Activated effector memory CD4-positive, alpha-beta T cell treated with anti-CD3 and anti-CD28 coated beads, Interleukin-2, amount 50 U/mL, for 16 hours (primary cell): ENCODE measurements at places on chromosomes 1 and 21.
A peak's percentile ranks its signal among the peaks of the same experiment; 100 is the strongest.

- DNase-seq: no peak
Measured at GRCh38 chr1:204788470-204788869, 82.2 kb upstream of the NFASC start.

GRCh38 chr1:45200906-45201500 is 5.4 kb downstream of the ZSWIM5 start:
- DNase-seq: no peak

GRCh38 chr1:178541829-178542553 is 29.1 kb downstream of the TEX35 start:
- peak; percentile 78 for DNase-seq

DNA sequence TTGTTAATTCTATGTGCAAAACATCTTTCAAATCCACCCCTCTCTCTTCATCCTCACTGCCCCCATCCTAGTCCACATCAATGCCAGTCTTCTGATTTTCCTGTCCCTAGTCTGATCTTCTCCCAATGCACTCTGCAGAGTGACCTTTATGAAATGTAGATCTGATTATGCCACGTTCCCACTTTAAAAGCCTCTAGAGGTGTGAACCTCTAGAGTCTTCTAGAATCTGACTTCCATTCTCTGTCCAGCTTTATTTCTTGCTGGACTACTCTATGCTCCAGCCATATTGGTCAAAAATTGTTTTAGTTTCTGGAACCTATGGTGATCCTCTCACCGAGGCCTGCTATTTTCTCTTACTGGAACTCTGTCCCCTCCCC is 32.5 kb downstream of the ZNF648 start:
- no peak for DNase-seq

DNA sequence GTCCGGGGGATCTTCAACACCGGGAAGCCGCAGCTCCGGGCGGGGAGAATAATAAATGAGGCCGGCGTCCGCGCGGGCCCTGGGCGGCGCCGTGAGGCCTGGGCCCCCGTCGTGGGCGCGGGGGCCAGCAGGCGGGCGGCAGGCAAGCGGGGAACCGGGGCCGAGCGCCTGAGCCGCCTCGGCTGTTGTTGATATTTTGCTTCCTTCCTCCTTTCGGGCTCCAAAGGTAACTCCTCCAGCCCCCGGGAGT is at the start of gene MEF2D:
MEF2D (minus strand) TSS at position 233 of the 250 bp plus-strand sequence. CDS start 17,483 bp downstream, outside the sequence.
- no peak for DNase-seq

DNA sequence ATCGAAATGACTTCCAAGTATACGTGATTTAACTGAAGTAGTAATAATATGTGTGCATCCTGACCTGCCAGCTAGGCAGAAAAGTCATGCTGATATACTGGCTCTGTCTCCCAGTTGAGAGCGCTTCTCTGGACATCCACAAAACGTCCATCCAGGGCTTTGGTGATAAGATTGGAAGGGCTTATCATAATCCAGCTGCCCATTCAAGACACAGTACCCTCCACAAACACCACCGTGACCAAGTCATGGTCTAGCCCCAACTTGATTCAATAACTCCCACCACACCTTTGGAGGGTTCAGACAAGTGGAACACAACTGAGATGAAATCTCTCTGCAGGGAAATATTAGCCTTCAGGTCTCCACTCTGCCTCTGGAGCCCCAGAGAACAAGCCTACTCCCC is 76.2 kb downstream of the CD46 start:
- peak; percentile 25 for DNase-seq

GRCh38 chr1:173648880-173649605 is 13.9 kb downstream of the TEX50 start:
- DNase-seq: no peak

DNA sequence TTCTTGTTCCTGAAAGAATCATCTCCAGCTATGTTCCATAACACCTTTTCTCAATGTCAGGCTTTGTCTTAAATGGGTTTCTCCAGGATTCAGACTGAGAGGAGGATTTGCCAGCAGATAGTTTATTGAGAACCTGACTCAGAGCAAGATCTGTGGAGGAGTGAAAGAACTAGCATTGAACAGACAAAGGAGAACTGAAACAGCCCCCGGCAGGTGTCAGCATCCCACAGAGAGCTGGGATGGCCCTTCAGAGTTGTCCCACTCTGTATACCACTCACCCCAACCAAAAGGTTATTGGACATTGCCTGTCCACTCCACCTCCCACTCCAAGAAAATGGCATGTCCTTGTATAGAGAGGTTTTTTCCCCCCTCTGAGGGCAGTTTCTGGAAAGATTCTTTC is 270.7 kb downstream of the PAPPA2 start:
- no peak for DNase-seq

GRCh38 chr1:171081314-171081753 is 9.4 kb upstream of the FMO3 start:
- DNase-seq: no peak

DNA sequence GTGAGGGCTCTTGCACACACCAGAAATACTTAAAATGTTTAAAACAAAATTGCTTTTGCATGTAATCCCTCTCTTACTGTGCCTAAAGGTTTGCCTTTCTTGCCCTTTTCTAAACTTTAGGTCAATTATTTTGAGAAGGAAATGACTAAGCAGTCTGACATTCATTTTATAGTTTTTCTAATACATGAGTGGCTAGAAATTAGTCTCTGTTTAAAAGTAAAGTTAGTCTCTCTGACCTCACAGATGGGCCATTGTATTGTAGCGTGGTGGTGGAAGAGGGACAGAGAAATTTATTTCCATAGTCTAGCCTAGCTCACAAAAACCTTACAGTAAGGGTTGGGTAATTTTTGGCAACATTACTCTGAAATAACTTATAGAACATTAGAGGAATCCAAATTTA is 3.6 kb upstream of the COL11A1 start:
- no peak for DNase-seq

- DNase-seq: peak; percentile 34
Measured at GRCh38 chr1:226373376-226373775, 34.5 kb downstream of the PARP1 start.

- DNase-seq: no peak
Measured at GRCh38 chr1:52305417-52306226, 60.4 kb downstream of the CC2D1B start.

DNA sequence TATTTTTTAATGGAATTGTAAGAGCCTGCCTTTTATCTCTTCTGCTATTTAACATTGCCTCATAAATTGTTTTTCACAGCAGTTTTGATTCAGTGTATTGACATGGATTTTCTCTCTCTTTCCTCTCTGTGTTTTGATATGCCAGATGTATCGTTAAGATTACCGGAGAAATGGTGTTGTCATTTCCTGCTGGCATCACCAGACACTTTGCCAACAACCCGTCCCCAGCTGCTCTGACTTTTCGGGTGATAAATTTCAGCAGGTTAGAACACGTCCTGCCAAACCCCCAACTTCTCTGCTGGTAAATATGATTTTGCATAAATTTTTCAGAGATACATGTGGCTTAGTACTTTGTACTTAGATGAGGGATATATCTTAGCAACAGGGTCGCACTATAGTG is 23.1 kb upstream of the DYNLT5 start:
- DNase-seq: no peak

GRCh38 chr1:30325999-30326398 is 397.4 kb downstream of the MATN1 start:
- DNase-seq: no peak

DNA sequence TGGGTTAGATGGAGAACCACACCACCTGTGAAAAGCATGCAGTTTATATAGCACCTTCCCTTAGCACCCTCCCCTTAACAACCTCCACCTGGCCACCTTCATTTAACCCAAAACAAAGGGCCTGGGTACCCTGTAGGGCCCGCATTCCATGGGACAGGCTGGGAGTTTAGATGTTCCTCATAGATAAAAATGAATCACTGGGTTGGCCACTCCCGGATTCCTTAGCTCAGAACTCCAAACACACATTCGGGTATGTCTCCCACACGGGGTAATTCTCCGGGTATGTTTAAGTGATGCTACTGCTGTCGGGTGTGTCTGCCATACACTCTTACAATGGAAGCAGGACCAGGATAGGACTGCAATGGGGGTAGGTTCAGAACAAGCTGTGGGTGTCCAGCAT is 43.9 kb upstream of the FOXO6 start:
- no peak for DNase-seq

DNA sequence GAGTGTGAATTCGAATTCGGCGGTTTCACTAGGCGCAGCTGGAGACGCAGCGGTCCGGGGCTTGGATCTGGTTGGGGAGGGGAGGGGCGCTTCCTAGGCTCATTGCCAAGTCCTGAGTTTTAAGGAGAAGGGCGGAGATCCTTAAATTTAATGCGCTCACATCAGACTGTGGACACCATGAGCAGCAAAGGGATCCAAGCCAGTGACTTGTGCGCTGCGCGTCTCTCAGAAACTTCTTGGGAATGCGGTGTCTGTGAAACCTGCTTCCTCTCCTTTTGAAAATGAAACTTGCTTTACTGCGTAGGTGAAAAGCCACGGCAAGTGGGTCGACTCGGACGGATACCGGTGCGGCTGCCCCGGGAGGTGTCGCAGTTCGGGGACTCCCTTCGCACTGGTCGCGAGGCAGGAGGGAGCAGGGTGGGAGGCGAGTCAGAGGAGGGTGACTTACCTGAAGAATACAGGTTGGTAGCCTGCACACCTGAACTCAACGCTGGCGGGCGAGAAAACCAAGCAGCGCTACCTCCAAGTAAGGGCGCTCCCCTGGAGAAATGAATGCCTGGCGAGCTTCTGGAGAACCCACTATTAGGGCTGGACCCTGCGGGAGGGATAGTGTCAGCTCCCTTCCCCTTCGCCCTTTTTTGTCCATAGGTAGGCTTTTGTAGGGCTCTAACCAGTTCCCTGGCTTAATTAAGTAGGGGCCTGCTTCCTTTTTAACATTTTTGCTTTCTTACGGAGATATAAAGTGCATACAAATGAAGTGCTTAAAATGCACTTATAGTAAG is 992 bp downstream of the TENT5C start:
- peak; percentile 86 for DNase-seq

DNA sequence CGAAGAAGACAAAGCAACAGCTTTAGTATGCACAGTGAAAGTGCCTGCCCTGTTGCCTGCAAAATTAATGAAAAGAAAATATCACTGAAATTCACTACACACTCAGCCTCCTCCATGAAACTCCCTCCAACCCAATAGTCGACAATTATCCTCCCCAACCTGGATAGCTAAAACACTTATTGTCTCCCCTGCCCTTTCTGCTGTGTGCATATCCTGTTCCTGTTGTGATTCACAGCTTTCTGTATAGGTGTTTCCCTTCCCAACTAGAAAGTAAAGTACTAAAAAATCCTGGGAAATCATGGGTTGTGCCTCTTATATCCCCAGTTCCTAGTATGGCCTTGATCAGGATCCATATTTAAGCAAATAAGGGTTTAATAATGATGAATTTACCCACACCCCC is 412.1 kb downstream of the LTN1 start:
- no peak for DNase-seq

DNA sequence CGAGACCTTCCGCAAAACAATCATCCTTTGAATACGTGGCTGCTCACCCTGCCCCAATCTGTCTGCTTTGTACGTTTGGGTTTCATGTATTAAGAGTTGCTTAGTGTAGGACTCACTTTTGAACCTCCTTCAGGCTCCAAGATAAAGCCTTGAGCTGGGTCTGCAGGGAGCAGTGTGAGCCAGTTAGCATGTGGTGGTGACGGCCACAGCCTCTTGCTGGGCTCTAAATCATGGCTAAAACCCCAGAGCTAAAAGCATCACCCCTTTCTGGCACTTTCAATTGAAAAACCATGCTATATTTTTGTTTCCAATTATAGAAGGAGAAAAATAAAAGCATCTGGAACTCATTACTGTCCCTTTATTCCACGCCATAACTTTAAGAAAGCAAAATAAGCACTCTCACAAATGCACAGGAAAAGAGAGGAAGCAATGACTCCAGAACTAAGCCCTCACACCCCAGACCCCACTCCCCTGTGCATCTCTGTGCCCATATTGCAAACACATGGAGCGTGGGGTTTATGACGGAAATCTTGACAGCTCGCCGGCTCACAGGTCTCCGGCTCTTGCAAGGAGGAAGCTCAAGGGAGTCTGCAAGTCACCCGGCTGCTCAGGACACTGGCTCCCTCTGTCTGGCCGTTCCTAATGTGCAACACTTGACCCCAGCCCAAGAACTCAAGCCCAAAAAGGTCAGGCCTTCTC is 135.5 kb downstream of the MIS18A start:
- DNase-seq: no peak

GRCh38 chr1:166485620-166486019 is 318.8 kb upstream of the FAM78B start:
- no peak for DNase-seq

DNA sequence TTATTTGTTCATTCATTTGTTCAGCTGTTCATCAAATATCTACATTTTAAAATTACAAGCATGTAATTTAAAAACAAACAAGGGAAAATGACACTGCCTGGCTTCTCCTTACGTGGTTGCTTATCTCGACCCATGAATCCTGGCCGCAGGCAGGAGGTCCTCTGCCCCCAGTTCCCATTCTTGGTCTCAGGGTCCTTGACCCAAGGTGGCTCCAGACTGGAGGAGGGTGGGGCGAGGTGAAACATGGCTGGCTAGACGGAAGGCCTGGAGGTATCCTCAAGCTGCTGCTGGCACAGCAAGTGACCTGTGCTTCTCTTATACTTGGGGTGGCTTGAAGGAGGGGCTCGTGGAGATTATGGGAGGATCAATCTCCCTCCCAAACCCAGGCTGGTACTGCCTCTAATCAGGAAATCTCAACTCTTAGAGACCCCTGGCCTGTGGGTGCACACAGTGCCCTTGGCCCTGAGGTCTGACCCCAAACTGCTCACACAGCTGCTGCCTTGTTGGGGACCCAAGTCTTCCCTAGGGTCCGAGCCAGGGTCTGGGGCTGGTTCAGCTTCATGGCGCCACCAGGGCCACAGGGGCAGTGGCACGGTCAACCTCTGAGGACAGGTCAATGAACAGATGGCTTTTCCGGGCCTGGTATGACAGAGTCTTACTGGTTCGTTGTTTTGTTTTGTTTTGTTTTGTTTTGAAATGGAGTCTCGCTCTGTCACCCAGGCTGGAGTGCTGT is 63.7 kb downstream of the SCCPDH start:
- peak; percentile 47 for DNase-seq

- DNase-seq: no peak
Measured at GRCh38 chr21:16912075-16912474, 600.8 kb upstream of the CXADR start.

GRCh38 chr1:168112673-168113305 is 23.9 kb downstream of the GPR161 start:
- peak; percentile 76 for DNase-seq

GRCh38 chr1:236865818-236866155 is 70.7 kb downstream of the MTR start:
- no peak for DNase-seq

GRCh38 chr1:55150880-55151588 is 64.1 kb downstream of the USP24 start:
- no peak for DNase-seq

GRCh38 chr1:184392779-184393522 is 6.1 kb downstream of the C1orf21 start:
- no peak for DNase-seq
